ENCODE measurements at places on chromosomes 3 and 15.

DNA sequence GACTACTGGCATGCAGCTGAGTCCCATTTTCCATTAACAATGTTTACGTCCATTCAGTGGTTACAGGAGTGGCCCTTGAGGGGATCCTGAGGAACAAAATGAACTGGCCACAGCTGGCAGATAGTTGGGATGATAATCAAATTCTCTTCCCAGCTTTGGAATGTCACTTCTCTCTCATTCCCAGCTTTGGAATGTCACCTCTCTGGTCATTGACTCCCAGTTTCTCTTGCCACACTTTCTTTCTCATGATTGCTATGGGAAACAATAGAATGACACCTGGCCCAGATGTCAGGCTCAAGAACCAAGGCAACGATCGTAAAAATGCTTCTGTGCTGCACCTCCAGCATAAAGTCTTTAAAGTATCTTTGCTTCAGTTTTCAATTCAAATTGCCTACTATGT is 34.0 kb downstream of the ATP13A4 start:
- no peak for DNase-seq

DNA sequence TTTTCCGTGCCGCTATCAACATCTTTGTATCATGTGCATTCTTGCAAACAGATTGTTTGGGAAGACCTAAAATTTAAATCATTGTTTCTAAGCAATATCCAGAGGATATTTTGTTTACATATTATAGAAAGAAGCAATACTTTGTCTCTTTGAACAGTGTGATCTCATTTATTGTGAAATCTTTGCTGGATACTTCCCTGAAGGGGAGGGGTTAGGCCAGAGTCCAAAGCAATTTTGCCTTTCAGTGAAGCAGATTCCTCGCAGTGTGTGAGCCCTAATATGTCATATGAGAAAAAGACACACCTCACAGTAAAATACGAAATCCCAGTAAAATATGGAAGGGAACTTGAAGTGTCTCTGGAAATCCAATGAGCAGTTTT is 158.7 kb upstream of the SLCO3A1 start:
- DNase-seq: no peak

- DNase-seq: no peak
Observed at GRCh38 chr3:124765197-124765840, 35.1 kb downstream of the UMPS start.

DNA sequence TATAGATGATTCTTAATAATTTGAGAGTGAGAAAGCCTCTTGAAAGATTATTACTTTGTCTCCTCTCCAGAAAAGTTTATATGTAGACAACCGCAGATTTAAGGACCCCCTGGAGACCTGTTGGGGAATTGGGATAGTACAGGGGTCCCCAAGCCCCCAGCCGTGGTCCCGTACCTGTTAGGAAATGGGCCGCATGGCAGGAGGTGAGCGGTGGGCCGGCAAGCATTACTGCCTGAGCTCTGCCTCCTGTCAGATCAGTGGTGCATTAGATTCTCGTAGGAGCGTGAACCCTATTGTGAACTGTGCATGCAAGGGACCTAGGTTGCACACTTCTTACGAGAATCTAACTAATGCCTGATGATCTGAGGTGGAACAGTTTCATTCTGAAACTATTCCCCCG is 78.3 kb downstream of the PFN2 start:
- DNase-seq: no peak

GRCh38 chr15:63379492-63380150 is 2.0 kb downstream of the CA12 start:
- no peak for DNase-seq

GRCh38 chr3:13276438-13277195 is 143.5 kb downstream of the NUP210 start:
- no peak for DNase-seq

DNA sequence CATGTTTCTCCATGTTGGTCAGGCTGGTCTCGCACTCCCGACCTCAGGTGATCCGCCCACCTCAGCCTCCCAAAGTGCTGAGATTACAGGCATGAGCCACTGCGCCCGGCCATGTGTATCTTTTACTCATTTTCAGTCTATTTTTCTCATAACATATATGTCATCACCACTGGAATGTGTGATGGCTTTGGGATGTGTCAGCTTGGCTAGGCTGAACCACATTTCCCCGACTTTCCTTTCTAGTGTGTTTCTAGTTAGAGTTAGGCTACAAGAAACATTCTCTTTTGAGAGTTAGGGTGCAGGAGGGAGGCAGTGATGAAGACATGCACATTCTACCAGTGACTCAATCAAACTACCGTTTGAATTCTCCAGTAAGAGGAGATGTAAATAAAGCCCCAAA is 444.9 kb upstream of the THBS1 start:
- no peak for DNase-seq

GRCh38 chr3:152893647-152894046 is 58.7 kb downstream of the P2RY1 start:
- DNase-seq: no peak

GRCh38 chr15:65752151-65752700 is 39.9 kb downstream of the DENND4A start:
- DNase-seq: no peak

DNA sequence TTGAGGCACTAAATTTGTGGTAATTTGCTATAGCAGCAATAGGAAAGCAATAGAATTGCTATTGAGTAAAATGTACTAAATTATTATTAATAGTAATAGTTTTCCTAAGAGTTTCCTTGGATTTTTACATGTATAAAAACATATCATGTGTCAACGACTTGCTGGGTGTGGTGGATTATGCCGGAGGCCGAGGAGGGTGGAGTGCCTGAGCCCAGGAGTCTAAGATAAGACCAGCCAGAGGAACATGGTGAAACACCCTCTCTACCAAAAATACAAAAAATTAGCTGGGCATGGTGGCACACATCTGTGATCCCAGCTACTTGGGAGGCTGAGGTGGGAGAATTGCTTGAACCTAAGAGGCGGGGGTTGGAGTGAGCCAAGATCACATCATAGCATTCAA is 749.9 kb downstream of the TBL1XR1 start:
- no peak for DNase-seq

DNA sequence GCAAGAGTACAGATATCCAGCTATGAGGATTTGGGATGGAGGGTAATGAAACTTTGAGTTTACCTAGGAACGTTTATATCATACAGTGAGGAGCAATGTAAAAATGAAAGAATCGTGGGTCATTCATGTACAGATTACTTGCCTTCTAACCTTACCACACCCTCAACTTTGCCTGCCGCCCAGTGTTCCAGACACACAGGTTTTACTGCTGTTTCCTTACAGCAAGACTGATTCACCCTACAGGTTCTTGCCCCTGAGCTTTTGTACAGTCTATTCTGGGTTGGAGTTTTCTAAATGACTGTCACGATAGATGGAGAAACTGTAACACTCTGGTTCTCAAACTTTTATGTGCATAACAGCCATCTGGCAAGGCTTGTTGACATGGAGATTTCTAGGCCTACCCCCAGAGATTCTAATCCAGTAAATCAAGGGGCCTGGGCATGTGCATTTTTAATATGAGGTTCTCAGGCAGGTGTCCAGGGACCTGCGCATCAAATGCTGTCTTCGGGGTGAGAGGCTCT is 6.6 kb upstream of the TPRG1 start:
- no peak for DNase-seq

DNA sequence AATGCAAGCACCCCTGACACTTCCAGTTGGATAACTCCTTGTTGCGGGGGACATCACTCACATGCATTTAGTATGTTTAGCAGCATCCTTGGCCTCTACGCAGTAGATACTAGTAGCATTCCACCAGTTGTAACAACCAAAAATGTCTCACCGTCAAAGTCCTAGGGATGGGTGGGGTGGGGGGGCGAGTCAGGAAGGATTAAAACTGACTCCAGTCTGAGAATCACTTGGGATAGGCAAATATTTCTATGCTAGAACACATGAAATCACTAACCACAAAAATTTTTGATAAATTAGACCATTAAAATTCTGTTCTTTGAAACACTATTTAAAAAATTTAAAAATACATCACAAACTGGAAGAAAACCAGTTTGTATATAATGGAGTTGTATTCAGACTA is 18.0 kb downstream of the ICE2 start:
- no peak for DNase-seq

GRCh38 chr15:63990454-63990853 is 55.8 kb downstream of the DAPK2 start:
- no peak for DNase-seq

GRCh38 chr15:58415636-58416035 is 16.2 kb upstream of the LIPC start:
- DNase-seq: no peak

DNA sequence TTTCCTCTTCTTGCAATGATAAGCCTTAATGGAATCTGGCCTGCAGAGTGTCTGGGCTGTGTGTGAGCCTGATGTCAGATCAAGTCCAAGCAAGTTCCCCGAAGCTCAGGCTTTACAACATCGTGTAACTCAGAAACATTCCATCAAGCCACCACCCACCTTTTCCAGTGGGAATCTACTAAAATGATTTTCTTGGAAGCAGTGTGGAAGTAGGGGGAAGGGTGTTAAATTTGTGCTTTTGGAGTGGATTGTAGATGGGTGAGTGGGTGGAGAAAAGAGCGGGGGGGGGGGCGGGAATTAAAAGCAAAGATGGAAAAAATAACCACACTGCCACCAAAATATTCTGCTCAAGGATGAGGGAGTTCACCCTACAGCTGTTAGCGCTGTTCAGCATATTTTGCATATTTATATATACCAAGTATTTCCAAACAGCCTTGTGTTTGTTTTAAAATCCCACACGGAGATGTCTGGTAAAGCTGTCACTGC is 53.6 kb downstream of the VGLL3 start:
- DNase-seq: no peak

GRCh38 chr15:60843482-60843881 is 364.5 kb upstream of the ICE2 start:
- DNase-seq: no peak

DNA sequence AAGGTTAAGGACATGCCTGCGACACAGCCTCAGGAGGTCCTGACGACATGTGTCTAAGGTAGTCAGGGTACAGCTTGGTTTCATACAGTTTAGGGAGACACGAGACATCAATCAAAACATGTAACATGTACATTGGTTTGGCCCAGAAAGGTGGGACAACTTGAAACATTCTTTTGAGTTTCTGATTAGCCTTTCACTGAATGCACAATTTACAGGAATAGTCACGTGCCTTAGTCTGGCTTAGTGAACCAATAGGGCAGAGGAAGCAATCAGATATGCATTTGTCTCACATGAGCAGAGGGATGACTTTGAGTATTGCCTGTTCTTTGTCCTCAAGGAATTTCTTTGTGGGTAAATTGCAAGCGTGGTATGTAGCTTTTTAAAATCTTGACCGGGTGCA is 24.5 kb upstream of the HDAC11 start:
- no peak for DNase-seq

- no peak for DNase-seq
Observed at GRCh38 chr3:57840473-57840872, 84.4 kb downstream of the SLMAP start.

DNA sequence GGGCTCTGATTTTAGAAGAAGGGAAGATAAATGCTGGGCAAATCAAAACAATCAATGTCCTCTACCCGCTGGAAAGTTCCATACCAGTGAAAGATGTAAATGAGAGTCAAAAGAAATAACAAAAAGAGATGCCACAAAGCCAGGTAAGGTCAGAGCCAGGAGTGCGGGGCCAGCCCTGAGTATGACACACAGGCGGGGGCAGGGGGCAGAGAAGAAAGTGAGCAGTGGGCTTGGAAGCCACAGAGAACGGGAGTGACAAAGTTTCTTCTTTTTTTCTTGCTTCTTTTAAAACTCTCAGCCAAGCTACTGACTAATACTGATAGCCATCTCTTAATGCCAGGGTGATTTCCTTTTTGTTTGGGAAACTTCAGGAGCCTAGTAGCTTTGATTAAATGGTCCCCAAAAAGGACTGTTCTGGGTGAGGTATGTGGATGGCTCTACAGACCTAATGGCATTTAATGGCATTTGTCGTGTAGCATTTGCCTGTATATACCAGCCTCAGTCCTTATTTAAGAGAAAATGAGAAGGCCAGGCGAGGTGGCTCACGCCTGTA is 23.1 kb upstream of the TSEN2 start:
- no peak for DNase-seq

GRCh38 chr15:48414015-48414414 is 82.8 kb downstream of the DUT start:
- DNase-seq: no peak

DNA sequence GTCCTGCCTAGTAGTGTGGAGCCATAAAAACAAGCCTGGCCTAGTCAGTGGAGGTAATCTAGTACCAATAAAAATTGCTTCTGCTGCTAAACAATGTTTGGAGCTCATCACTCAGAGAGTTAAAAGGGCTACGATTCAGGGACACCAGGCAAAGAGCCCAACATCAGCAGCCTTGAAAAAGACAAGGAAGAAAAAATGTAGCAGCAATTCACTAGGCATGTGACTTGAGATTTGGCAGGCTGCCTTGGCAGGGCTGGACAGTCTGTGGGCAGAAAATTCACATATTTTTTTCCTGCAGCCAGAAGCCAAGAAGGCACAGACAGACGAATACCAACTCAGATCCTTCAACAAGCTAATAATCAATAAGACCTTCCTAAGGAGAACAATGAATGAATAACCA is 47.2 kb downstream of the IGSF11 start:
- no peak for DNase-seq

DNA sequence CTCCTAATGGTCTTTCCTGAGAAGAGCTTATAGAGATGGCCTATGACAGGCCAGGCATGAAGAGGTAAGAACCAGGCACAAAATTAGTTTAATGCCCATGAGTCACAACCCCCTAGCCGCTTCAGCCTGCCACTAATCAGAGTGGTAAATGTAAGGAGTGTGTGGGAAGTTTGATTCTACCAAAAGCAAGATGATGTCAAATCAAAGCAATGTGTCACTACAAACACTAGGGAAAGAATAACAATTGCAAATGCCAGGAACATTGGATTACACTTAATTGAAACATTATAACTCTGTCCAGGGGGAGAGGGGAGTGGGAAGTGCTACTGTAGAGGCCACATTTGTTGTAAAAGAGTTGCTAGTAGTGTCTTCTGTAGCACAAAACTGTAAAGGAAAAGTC is 596.6 kb upstream of the AGTR1 start:
- DNase-seq: no peak

- no peak for DNase-seq
Observed at GRCh38 chr3:102796804-102797203, 362.0 kb downstream of the ZPLD1 start.

DNA sequence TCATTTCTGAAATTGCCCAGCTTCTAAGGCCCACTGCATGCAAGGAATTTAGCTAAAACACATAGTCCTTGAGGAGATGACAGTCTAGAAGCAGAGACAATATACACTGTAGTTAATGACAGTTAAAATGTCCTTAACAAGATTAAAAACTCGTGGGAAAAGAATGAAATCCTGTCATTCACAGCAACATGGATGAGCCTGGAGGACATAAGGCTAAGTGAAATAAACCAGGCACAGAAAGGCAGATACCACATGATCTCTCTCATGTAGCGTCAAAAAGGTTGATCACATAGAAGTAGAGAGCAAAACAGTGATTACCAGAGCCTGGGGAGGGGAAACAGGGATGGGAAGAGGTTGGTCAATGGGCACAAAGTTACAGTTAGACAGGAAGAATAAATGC is 36.3 kb upstream of the GOLGA8J start:
- DNase-seq: no peak

DNA sequence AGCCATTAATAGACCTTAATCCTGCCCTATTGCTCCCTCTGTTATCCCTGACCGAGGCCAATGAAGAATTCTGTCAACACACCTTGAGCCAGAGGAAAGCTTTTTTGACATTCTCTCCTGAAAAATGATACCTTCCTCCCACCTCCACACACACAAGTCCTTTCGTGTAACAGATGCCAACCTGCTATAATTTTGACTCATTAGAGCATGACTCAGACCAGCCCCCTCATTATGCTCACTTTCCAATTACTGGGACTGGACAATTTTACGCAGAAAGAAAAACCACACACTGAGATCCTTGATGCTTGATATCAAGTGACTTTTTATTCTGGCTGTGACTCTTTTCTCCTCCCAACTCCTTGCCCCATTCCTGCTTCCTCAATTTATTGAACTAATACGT is 50.9 kb downstream of the LSAMP start:
- DNase-seq: no peak
